Motor neuron (in vitro differentiated cells): ENCODE measurements at places on chromosomes 2 and 18. TPM values are rescaled to one million over a fixed set of nuclear protein-coding genes. Genes with fewer than 3 reads are reported as not detected.
A peak's percentile ranks its signal among the peaks of the same experiment; 100 is the strongest.

The TRABD2A gene
- total RNA-seq, result 4.6 and 5.4 TPM in 2 replicates

DNA sequence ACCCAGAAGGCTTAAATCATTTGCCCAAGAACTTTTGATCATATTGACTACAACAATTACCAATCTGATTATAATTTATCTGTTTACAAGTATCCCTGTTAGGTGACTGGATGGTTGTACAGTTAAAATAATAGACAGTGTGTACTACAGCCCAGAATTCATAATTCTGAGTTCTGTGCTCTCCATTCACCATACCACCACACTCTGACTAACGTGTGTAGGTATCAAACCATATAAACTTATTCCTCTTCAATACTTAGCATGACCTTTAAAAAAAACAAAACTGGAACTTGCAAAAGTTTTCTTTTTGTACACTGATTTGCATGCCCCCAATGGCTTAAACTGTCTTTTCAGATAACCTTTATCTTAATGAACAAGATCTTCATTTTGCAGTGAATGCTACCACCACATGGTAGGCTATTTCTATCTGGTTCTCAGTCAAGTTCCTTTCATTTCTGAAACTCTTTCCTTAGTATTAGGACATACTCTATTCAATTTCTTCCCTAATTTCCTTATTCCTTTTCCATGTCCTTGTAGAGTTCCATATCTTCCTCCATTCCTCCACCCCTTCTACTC, 50.9 kb downstream of the SOS1 start:
- ATAC-seq, result no peak

GRCh38 chr2:144607891-144608521, 88.1 kb upstream of the ZEB2 start:
- ATAC-seq, result no peak

- ATAC-seq, result peak; percentile 33
Observed at GRCh38 chr2:157735532-157735931, 106.9 kb upstream of the ACVR1C start.

DNA sequence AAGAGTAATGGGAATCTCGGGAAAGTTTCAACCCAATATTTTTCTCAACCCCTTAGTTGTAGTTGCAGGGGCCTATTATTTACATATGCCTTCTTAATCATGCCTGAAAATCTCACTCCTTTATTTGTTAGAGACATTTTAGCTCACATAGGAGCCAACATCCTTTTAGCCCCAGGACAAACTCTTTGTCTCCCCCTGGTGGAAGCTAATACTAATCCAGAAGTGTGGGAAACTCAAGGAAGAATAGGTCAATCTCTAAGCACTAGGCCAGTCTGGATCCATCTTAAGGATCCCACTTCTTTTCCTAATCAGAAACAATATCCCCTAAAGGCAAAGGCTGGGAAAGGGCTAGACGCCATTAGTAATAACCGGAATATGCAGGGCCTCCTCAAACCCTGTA, 550.9 kb upstream of the PKDCC start:
- ATAC-seq, result no peak

DNA sequence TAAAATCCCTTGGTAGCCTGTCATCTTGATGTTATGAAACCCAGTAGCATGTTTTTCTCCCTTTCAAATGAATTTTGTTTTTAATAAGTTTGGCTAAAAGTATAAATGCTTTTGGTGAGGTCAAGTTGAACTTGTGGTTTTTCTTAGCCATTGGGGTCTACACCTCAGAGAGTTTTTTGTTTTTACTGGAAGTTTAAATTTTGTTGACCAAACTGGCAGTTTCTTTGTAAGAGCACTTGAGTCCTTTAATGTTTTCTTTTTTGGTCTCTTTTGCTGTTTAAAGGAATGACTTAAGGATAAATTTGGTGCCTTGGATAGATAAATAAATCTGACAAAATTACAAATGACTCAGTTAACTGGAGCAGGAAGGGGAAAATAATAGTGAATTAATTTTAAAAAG, 577.3 kb downstream of the SATB2 start:
- no peak for ATAC-seq

DNA sequence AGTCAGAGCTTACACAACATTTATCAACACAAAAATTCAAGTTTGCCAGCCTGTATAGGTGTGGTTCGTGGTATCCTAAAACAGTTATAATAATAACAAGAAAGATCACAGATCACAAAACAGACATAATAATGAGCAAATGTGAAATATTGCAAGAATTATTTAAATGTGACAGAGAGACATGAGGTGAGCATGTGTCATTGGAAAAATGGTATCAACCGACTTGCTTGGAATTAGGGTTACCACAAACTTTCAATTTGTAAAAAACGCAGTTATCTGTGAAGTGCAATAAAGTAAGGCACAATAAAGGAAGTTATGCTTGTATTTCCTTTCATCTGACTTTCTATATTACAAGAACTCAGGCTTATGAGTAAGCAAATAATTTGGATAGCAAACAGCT, 116.8 kb downstream of the IKZF2 start:
- ATAC-seq, result no peak

The FAHD2A gene
- 26.5 and 27.5 TPM in 2 replicates for total RNA-seq

- no peak for ATAC-seq
Observed at GRCh38 chr2:73832930-73833329, 4.2 kb downstream of the STAMBP start.

- no peak for ATAC-seq
Observed at GRCh38 chr2:70988726-70989648, 5.7 kb downstream of the TEX261 start.

DNA sequence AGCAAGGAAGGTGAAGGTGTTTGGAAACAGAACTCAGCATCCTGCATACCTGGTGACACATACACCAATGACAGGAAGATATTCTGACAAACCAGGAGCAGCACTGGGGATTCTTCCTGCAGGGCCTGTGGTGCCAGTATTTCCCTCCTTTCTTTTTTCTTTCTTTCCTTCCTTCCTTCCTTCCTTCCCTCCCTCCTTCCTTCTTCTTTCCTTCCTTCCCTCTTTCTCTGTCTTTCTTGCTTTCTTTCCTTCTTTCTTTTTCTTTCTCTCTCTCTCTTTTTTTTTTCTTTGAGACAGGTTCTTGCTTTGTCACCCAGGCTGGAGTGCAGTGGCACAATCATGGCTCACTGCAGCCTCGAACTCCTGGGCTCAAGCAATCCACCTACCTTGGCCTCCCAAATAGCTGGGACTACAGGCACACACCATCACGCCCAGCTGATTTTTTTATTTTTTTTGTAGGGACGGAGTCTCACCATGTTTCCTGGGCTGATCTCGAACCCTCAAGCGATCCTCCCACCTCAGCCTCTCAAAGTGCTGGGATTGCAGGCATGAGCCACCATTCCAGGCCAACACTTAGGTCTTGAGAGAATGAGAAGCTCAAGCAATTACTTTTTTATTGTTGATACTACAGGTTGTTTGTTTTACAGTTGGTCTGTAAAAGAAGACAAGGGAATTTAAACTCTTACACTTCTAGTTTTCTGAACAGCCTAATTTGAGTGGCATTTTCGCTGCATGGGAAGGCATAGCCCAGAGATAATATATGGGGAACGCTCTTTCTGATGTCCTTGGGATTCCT, 54.7 kb upstream of the GATA6 start:
- ATAC-seq, result no peak
